Aorta (tissue), 5 donors: ENCODE measurements at places on chromosomes 5 and 9. TPM values are rescaled to one million over a fixed set of nuclear protein-coding genes. Genes with fewer than 3 reads are reported as not detected.

- no peak for DNase-seq
Measured at GRCh38 chr9:1087120-1087881, 37.1 kb downstream of the DMRT2 start.

GRCh38 chr5:132751971-132752580 lies 4.8 kb downstream of the CCNI2 start:
- no peak for DNase-seq

GRCh38 chr9:114261026-114261425 lies 61.9 kb upstream of the ORM1 start:
- no peak for DNase-seq

GRCh38 chr9:124794902-124795491 lies 18.1 kb downstream of the OLFML2A start:
- no peak for DNase-seq

GRCh38 chr9:94631599-94631998 lies 7.7 kb downstream of the FBP1 start:
- DNase-seq = no peak

GRCh38 chr9:966870-967269 lies 9.6 kb upstream of the DMRT3 start:
- DNase-seq = no peak

The HAVCR2 gene
- polyA plus RNA-seq = 2.3 TPM

DNA sequence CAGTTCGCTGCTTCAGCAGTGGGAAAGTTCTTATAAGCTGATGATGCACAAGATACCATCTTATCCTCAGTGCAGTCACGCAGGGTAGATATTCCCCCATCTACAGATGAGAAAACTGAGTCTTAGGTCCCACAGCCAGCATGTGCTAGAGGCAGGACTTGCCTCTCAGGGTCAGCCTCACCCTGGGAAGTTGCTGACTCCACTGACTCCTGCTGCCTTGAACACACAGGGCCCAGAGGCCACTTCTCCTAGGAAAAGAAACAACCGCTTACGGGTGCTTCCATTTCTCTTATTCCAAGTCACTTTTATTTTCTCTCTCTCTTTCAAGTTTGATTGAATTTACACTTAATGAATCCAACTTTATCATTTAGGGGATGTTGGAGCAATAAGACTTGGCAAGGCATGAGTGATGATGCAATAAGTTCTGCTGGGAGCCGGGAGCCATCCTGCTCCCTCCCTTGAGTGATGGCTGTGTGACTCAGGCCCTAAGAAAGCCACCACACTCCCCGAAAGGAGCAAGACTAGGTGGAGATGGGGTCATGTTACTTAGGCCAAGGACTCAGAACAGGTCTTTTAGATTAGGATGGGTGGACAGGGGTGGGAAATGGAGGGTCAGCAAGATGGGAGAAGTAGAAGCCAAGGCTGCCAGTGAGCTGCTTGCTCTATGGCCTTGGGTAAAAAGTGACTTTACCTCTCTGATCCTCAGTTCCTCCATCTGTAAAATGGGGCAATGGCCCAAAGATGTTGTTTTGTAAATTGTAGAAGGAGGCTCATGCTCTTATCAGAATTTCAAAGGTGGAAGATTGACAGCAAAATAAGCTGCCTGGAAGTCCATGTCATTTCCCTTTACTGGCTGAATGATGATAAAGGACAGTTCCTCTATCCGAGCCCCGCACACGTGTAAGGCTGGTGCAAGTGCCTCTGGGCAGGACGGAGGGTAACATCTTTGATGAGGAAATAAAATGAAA lies 67.4 kb upstream of the ZNF618 start:
- DNase-seq = no peak

The RHOBTB3 gene
- 13.4 TPM for polyA plus RNA-seq

- DNase-seq = no peak
Measured at GRCh38 chr5:120655828-120656435, 191.8 kb downstream of the PRR16 start.

GRCh38 chr9:136197930-136198604 lies 6.9 kb downstream of the LHX3 start:
- no peak for DNase-seq

The LCN15 gene
- not detected for polyA plus RNA-seq

- no peak for DNase-seq
Measured at GRCh38 chr9:38737246-38737645, 17.3 kb upstream of the FAM240B start.

GRCh38 chr5:84343171-84343570 lies 41.5 kb downstream of the EDIL3 start:
- DNase-seq = no peak

DNA sequence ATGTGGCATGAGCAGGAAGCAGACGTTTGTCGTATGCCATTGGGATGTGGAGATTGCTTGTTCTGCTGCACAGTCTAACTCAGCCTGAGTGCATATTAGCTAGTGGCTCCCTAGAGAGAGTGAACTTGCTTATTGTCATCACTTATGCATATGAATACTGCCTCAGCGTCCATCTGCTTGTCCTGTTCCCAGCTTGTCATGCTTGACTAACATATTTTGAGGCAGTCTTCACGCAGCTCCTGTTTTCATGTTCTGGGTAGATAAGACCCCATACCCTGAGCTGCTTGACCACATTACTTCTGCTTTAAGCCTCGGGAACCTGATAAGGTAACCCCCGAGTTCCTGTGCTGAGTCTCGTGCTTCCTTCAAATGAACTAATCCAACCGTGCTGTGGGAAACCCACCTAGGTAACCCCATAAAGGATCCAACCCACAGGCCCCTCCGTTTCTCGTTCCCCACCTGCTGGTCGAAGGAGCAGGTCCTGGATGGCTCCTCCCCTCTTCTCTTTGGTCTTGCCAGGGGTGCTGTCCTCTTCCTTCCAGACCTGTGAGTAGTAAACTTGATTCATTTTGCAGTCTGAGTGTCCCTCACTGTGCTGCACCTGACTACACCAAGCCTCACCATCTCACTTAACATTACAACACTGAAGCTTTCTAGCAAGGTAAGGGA lies 25.0 kb downstream of the ANKRD33B start:
- DNase-seq = no peak

- DNase-seq = no peak
Measured at GRCh38 chr9:4141296-4141695, 158.6 kb downstream of the GLIS3 start.

The MEGF10 gene
- polyA plus RNA-seq = not detected

DNA sequence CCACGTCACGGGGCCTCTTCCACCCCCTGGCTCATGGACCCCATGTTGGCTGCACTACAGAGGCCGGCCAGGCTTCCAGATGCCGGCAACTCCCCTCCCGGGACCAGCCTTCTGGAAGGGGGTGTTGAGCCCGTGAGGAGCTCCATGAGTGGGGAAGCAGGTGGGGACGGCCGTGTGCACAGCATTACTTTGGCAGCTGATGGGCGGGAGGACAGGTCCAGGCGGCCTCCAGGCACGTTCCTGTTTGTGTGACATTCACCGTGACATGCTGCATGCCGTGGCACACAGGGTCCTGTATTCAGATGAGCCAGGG lies 29.1 kb upstream of the ABO start:
- DNase-seq = no peak

The MAMDC4 gene
- 19.0 TPM for polyA plus RNA-seq

The OR2Y1 gene
- not detected for polyA plus RNA-seq

GRCh38 chr9:83521011-83521410 lies 17.2 kb downstream of the FRMD3 start:
- DNase-seq = no peak

DNA sequence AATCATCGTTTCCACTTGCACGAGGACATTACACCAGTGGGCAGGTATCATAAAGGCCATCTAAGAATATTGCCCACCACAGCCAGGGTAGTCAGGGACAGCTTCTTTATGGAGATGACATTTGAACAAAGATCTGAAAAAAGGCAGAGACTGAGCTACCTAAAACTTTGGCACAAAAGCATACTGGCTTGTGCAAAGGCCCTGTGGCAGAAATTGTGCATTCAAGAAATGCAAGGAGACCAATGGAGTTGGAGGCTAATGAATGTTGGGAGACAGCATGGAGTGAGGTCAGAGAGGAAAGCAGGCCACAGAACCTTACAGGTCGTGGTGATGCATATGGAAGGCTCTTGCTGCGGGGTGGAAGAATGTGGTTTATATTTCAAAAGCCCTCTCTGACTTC lies 578.5 kb downstream of the BNC2 start:
- no peak for DNase-seq
